Prostate gland (tissue), 2 donors: ENCODE measurements at places on chromosomes 2 and 18.

DNA sequence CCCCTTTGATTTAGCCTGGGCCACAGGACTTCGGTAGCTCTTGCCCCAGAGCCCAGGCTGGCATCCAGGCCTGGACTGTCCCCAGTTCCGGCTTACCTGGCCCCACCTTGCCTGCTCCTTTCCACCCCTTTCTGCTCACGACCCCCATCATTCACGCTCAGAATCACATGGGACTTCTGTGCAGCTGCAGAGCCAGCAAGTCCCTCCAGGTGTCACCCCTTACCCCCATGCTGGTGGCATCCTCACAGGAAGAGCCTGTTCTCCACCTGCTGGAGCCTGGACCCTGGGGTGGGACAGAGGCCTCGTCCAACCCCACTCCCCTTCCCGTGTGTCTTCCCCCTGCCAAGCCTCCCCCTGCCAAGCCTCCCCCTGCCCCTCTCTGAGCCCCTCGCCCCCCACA lies 7.9 kb upstream of the KCNIP3 start:
- DNase-seq: no peak

DNA sequence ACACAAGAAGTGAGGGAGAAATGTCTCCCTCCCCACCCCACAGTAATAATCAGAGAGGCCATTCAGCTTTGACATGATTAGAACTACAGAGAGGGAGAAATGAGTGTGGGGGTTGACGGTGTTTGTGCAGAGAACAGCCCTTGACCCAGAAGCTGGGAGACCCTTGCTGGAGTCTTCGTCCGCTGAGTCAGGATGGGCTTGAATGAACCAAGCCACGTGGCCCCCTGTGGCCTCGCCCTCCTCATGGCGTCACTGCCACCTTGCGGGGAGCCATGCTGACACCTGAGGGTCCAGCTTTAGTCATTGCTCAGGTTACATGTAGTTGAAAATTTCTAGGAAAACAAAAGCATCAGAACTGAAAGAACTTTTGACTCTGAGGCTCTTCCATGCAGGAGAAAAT lies 101.2 kb downstream of the DGKD start:
- DNase-seq: no peak

DNA sequence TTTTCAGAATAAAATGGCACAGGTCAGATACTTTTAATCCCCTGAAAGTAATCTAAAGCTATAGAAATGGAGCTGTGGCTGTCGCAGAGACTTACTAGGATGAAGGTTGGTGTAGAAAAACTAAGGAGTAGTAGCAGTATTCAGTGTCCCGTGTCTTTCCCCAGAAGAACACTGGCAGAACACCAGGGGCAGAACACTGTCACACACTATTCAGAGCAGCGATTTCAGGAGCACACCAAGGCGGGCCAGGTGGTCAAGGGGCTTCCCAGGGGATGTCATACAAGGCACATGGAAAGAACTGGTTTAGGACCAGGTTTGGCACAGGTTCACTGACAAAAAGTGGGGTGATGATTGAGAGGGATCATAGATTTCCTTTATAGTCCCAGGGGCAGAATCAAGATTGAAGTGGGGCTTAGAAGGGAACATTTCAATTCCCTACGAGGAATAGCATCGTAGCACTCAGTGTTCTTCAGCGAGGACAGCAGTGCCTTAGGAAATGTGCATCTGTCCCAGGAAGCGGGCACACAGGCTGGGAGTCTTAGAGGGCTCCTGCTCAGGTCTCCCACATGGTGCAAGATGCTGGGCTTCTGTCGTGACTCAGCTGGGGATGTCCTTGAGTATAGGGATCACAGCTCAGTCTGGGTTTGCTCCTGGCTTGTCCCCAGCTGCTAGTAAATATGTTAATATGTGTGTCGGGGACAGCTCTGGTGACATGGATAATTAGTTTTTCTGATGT lies 22.6 kb downstream of the BCL2L11 start:
- no peak for DNase-seq

DNA sequence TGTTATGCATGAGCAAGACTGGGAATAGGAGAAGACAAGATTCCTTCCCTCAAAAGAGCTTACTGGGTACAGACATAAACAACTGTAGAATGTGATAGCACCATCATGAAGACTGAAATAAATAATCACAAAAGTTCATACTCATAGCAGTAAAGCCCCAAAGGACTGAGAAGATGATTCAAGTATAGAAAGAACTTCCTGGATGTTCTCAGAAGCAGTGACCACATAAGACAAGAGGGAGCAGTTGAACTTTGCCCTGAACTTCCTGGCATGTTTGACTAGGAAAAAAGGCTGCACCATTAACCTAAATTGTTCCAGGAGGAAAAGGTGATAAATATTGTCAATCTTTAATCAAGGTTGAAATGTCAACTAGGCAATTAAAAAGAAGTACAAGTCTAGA lies 57.8 kb upstream of the CCDC141 start:
- no peak for DNase-seq

- no peak for DNase-seq
These were observed 65.3 kb downstream of the KCNF1 start for GRCh38 chr2:10977003-10977402.

DNA sequence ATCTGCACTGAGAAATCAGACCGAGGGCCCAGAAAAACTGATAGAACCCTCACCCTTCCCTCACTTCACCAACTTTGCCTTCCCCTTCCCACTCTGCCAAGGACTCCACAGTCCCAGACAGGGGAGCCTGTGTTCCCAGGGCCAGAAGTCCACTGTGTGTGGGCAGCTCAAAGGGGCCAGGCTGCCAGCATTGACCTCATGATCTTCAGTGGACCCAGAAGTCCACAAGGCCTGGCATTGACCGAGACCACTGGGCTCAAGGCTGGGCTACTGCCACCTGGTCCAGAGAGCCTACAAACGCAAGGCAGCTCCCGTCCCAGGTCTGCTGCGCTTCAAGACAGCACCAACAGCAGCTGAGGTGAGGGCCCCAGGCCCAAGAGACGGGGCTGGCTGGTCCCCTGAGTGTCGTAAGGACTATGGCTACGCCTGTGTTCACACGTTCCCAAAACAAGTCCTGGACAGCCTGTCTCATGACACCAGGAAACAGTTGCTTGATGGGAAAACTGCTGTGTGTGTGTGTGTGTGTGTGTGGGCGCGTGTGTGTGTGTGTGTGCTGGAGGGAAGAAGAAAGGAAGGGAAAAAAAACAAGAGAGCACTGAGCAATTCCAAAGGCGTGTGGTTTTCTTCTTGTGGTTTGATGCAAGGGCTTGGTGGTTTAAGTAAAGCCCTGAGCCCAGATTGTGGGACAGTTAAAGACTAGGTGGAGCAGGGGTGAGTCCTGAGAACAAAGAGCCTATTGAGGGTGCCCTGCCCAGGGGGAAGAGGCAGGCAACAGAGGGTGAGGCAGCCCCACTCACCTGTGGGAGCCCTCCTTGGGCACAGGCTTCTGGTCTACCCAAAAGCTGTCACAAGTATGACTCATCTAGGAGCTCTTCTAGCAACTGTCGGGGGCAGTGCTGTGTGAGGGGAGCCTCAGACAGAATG lies 46.6 kb upstream of the ZBTB7C start:
- no peak for DNase-seq

DNA sequence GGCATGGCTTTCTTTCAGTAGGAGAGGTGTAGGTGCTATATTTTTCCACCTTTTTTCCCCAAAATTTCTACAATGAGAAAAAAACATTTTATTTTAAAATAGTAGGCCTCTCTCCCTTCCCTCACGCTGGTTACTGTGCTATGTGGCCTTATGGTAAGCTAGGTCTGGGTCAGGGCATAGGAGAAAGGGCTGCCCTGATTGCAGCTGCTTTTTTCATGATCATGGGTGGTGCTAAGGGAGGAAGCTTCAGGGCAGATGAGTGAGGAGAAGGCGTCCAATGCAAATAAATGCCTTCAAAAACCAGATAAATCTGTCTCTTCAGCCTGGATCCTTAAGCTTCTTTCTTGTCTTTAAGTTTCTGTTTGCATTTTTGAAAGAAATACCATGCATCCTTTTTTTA lies 246.4 kb downstream of the ALPK2 start:
- no peak for DNase-seq

- DNase-seq: no peak
These were observed 92.1 kb downstream of the TMEM18 start for GRCh38 chr2:584863-585823.

DNA sequence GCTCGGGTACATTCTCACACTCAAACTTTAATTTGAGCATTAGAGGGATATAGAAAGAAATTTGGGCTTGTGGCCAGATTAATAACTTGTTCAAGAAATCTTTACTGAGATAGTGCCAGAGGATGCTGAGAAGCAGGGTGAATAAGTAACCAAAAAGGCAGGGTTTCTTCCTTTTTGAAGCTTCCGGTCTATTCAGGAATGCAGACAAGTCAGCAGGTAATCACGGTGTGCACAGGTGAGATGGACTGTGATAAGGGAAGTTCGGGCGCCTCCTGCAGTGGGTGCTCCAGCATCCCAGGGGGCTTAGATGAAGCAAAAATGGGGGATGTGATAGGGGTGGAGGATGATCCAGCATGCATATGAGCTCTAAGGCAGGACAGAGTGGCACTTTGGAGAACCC lies 44.9 kb upstream of the CYP1B1 start:
- DNase-seq: no peak

GRCh38 chr2:121263996-121264715 lies 20.8 kb downstream of the TFCP2L1 start:
- no peak for DNase-seq

DNA sequence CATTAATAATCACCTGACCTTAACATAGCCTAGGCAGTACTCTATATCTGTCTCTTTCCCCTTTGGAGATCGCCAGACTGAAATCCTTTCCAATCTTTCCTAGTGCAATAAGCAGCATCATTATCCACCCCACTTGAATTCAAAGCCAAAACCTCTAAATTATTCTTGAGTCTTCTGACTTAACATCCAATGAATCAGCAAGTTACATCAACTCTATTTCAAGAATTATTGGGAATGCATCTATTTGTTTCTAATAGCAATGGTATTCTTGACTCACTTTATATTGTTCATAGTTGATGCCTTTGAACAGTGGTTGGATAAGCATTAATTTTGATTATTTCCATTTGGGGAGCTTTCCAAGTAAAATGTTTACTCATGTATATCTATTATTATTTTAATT lies 144.8 kb downstream of the ZNF804A start:
- DNase-seq: no peak

DNA sequence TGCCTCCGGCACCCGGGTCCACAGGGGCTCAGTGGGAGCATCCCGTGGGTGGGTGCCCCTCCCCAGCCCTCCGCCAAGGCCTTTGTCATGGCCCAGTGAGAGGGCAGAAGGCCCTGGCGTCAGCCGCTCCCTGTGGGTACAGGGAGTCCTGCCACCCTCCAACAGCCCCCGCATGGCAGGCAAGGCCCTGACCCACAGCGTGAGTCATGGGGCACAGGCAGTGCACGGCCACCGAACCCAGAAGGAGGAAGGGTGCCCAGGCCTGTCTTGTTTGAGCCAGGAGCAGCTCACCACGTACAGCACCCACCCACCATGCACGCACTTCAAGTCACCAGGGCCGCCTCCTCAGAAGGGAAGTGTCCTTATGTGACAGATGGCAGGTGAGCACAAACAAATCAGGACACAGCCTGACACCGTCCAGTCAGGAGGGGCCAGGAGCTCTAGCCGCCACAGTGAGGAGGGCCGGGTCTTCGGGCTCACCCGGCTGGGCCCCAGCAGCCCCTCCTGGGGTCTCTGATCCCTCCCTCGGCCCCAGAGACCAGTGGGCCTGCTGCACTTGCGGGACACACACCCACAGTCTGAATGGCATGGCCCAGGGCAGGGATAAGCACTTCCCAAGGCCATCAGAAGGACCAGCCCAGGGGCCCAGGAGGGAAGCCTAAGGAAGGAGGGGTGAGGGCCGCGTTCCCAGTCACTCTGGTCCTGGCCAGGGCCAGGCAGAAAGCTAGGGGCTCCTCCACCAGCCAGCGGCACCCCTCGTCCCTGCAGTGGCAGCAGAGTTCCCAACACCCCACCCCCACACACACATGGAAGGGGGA lies 25.8 kb downstream of the BIN1 start:
- DNase-seq: peak; percentile 34

GRCh38 chr2:134934641-134935040 lies 16.0 kb downstream of the CCNT2 start:
- DNase-seq: no peak

GRCh38 chr2:111662039-111662770 lies 221.8 kb downstream of the ANAPC1 start:
- DNase-seq: no peak

DNA sequence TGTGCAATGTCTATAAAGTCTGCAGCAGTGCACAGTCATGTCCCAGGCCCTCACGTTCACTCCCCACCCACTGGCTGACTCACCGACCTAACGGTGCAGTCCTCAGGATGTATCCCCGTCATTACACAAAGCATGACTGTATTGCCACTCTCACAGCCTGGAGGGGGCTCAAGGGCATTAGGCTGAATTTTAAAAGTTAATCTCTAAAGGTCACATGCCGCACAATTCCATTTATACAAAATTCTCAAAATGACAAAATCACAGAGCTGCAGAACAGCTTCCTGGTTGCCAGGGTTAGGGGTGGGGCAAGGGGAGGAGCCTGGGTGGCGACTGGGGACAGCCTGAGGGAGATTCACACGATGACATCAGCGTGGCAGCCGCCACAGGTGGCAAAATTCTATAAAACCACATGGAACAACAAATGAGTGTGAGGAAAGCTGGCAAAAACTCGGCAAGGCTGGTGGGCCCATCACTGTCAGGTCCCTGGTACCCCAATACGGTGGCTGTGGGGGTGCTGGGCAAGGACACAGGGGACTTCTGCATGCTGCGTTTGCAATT lies 97.6 kb downstream of the NDUFA10 start:
- no peak for DNase-seq

DNA sequence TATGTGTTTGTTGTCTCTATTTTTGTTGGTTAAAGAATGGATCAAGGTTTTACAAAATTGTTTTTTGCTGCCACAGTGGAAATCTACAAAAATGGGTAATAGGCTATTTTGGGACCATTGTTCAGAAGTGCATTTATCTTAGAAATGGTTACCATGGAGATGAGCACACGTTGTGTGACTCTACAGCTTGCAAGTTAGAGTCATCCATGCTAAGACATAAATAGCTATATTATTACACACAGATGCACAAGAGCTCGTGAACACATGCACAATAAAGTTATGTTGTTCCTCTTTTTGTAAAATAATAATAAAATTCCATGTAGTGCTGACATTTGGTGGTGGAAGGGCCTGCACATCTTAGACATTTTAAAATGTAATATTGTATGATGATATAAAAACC lies 15.5 kb upstream of the DUSP19 start:
- no peak for DNase-seq

GRCh38 chr2:169141713-169142352 lies 72.5 kb downstream of the DHRS9 start:
- peak; percentile 35 for DNase-seq

DNA sequence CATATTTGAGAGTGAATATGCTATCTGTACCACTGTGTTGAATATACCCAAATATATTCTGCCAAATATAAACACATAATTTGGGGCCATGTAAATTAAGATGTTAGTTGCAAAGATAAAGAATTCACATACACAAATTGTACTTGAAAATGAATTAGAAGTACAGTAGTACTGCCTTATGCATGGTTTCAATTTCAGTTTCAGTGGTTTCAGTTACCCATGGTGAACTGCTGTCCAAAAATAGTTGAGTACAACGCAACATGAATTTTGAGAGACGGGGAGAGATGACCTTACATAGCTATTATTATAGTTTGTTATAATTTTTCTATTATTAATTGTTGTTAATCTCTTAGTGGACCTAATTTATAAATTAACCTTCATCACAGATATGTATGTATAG lies 1313.0 kb upstream of the FAM98A start:
- no peak for DNase-seq

GRCh38 chr2:204691911-204692510 lies 146.7 kb downstream of the PARD3B start:
- DNase-seq: peak; percentile 53
